ENCODE measurements at places on chromosomes 11 and 22. TPM values are rescaled to one million over a fixed set of nuclear protein-coding genes. Genes with fewer than 3 reads are reported as not detected.

The KREMEN1 gene
- 6.9 TPM for total RNA-seq

The PARVG gene
- 0.41 TPM for total RNA-seq

The NRGN gene
- 2.9 TPM for total RNA-seq

The RAG2 gene
- not detected for total RNA-seq

The CSNK2A3 gene
- total RNA-seq, result 2.0 TPM

The CNIH2 gene
- 41.6 TPM for total RNA-seq

The BANF1 gene
- 25.3 TPM for total RNA-seq

The SOX10 gene
- total RNA-seq, result 1.6 TPM

The BCO2 gene
- total RNA-seq, result 6.5 TPM

The INS gene
- not detected for total RNA-seq

The PGA3 gene
- total RNA-seq, result not detected
